ENCODE measurements at places on chromosomes 11 and 22.
A peak's percentile ranks its signal among the peaks of the same experiment; 100 is the strongest.

GRCh38 chr11:130088919-130089673 is 19.4 kb downstream of the APLP2 start:
- DNase-seq: peak; percentile 30

DNA sequence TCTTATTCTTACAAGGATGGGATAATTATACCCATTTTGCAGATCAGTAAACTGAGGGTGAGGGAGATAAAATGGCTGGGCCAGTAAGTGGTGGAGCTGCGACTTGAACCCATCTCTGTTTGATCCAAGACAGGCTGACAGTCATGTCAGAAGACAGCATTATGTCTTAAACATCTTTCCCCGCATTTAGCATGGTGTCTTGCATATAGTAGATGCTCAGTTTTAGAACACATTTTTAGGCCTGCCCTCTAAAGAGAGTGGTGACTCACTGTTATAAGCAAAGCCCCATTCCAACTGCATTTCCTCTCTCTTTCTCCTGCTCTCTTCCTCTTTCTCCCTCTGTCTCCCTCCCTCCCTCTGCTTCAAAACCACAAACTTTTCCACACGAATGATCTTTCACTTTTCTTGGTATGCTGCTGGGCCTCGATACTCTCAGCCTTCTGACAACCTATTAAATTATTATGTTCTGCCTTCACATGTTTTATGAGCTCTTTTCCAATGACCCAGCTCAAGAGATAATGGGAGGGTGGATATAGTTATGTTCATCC is 25.2 kb downstream of the CWC15 start:
- DNase-seq: no peak

- DNase-seq: no peak
Measured at GRCh38 chr11:107844041-107844440, 14.5 kb downstream of the SLC35F2 start.

DNA sequence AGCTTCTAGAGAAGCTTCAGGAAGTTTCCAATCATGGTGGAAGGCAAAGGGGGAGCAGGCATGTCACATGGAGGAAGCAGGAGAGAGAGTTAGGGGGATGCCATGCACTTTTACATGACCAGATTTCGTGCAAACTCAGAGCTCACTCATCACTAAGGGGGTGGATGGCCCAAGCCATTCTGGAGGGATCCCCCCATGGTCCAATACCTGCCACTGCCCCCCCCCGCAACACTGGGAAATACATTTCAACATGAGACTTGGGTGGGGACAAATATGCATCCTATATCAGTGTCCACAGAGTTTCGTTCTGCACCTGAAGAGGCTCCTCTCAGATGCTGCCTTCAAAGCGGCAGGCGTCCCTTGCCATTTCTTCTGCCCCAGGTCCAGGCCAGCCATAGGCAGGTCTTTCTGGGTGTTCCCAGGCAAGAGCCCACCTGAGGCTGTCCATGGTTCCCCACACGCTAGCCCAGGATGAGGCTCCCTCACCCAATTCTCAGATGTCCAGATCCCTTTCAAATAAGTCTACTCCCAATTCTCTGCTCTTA is 1344.3 kb downstream of the TBC1D22A start:
- no peak for DNase-seq

DNA sequence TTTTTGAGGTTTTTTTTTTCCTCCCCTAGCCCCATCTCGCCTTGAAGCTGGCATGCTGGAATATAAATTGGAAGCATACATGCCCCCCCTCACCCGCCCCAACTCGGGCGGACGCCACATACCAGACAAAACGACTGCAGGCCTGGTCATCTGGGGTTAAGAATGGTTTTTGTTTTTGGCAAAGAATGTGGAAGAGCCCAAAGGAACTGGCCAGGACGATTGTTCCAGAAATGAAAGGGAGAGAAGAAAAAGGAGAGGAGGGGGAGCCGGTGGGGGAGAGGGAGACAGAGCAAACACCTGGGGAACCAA is 25.0 kb downstream of the MN1 start:
- no peak for DNase-seq

GRCh38 chr11:78667461-78667860 is 92.8 kb upstream of the NARS2 start:
- no peak for DNase-seq

- no peak for DNase-seq
Measured at GRCh38 chr22:23613193-23613972, 18.7 kb downstream of the DRICH1 start.

DNA sequence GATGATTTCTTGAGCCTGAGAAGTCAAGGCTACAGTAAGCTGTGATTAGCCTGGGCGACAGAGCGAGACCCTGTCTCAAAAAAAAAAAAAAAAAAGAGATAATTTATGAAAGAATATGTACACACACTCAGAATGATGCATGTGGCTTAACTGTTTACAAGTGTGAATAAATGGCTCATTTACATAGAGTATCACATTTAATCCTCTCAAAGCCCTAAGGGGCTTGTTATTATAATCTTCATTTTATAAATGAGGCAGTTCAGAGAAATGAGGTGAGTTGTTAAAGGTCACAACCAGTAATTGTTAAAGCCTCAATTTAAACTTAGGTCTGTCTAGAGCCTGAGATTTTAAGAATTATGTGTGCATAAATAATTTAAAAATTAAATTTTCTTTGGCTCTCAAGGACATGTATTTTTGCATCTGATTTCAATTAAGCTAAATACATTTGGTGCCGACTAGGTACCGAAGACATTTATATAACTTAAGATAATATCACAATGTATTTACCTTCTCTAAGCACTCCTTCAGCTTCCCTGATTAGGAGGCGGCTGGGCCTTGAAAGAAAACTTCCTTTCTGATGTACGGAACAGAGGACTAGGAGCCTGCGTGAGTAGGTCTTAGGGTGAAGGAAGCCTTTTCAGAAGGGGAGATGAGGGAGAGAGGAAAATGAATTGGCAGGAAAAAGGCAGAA is 28.5 kb upstream of the DDX6 start:
- DNase-seq: no peak

- no peak for DNase-seq
Measured at GRCh38 chr11:130227373-130227772, 67.8 kb downstream of the ST14 start.

DNA sequence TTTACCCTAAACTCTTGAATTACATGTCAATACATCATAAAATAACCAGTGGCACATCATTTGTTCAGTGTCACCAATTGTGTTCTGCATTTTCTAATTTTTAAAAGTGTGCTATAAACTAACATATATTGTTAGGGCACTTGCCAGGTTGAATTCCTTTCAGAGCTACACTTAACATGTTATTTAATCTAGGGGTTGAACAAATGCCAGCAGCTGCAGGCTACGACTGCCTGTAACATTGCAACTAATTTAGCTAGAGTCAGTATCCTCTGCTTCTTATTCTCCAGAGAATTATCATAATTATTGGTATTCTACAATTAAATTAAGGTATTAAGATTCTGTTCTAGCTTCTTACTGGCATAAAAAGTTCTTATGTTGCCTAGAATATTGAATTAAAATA is 46.4 kb upstream of the ARHGAP42 start:
- peak; percentile 24 for DNase-seq

DNA sequence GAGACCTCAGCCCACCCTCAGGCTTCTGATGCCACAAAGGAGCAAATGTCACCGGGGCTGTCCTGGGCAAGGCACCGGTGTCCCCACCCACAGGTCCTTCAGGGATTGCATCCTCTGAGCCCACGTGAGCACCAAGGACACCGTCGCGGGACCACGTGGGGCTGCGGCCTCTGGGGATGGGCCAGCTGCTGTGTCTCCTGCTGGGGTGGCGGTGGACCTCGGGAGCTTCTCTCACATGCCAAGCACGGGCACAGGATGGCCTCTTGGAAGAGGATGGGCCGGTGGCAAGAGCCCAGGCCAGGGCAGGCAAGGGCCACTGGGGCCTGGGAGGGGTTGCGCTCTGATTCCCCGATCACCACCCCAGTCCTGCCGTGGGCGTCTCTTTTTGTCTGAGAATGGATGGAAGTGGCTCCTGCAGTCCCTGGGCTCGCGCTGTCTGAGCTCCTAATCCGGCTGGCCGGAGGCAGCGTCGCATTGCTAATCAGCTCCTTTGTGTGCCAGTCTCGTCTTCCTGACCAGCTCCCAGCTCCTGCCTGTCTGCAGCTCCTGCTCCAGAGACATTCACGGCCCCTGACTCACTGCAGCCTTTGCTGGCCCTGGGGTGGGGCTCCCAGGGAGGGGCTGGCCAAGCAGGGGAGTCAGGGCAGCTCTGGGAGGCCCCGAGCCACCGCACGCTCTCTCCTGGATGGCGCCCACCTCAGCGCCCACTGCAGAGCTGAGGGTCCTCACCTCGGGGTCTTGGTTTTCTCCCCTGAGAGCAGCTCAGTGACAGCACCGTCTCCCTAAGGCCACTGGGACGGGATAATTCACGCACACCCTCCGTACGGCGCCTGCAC is 146.7 kb downstream of the CTTN start:
- DNase-seq: no peak

DNA sequence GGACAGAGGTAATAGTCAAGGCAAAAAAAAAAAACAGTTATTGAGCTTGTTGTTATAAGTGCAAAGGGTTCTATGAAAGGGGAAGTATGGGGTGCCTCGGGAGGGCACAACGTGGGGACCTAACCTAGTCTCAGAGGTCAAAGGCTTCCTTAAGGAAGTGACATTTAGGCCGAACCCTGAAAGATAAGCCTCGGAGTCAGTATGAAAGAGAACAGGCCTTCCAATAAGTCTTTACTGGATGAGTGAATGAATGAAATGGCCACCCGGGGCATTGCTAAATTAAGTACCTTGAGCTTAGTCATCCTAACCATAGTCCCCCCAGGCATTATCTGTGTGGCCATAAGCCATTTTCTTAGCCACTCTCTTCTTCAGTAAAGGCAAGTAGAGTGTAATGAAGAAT is 19.7 kb downstream of the FLI1 start:
- DNase-seq: no peak

DNA sequence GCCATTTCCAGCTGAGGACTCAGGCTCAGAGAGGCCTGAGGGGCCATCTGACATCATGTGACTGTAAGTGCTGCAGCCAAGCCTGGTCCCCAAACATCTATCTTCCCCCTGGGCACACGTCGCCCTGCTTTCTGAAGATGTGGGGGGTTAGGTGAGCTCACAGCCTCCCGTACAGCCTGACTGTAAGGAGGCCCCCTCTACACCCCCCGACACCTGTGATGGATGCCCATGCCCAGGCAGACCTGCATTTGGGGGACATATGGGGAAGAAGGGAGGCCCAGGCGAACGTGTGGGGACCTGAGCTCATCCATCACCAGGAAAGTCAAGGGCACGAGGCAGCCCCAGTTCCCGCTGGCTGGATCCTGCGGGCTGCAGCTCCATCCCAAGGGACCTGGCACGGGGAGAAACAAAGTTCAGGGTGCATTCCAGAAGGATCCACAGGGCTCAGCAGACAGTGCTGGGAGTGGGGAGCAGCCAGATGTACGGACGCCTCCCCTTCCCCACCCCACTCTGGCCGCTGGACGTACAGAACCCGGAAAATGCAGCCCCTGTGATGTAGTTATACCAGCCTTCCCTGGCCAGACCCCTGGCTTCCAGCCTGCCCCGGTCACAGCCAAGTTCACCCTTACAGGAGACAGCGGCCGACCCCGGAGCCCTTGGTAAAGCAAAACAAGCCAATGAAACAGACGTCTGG is 1431.4 kb downstream of the BRD1 start:
- DNase-seq: no peak

- DNase-seq: no peak
Measured at GRCh38 chr11:70532731-70533130, 134.4 kb downstream of the CTTN start.

- no peak for DNase-seq
Measured at GRCh38 chr22:30695351-30695851, 727 bp downstream of the OSBP2 start.

DNA sequence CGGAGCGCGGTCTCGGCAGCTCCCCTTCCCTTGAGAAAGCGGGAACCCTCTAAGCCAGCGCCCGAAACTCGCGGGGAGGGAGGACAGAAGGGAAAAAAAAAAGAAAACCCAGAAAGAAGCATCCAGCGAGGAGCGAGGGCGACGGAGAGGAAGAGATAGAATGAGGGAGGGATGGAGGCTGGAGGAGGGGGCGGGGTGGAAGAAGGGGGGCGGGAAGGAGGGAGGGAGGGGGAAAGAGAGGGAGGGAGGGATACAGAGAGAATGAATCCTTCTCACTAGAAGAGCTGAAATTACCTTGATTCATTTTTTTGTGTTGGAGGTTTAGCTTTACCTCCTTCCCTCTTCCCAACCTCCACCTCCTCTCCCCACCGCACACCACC is 19.3 kb upstream of the BDNF start:
- no peak for DNase-seq

DNA sequence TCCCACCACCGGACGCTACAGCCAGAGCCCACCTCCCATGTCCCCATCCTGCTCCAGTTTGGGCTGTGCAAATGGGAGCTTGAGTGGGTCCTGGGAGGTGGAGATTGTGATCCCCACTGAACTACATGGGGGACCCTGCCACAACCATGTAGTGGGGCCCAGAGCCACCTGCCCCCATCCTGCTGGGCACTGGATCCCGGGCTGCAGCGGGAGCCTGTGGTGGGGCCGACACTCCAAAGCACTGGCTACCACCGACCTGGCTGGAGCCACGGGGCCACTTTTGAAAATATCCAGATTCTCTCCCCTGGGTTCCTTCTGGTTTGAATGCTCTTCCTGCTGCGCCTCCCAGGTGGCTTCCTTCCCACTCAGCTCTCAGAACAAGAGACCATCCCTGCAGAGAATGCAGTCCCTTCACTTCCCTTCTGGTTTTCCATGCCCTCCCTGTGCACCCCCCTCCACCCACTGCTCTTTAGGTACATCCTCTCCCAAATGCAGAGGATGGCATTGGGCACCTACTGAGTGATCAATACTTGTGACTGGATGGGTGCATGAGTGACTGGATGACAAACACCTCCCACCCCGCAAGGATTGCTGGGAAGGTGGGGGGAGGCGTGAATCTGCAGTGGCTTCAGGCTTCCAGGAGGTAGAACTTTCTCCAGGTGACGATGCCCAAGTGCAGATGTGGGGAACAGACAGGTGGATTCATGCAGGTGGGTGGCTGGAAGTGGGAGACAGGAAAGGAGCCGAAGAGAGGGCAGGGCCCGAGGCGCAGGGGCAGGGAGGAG is 846 bp upstream of the UNC93B1 start:
- no peak for DNase-seq

DNA sequence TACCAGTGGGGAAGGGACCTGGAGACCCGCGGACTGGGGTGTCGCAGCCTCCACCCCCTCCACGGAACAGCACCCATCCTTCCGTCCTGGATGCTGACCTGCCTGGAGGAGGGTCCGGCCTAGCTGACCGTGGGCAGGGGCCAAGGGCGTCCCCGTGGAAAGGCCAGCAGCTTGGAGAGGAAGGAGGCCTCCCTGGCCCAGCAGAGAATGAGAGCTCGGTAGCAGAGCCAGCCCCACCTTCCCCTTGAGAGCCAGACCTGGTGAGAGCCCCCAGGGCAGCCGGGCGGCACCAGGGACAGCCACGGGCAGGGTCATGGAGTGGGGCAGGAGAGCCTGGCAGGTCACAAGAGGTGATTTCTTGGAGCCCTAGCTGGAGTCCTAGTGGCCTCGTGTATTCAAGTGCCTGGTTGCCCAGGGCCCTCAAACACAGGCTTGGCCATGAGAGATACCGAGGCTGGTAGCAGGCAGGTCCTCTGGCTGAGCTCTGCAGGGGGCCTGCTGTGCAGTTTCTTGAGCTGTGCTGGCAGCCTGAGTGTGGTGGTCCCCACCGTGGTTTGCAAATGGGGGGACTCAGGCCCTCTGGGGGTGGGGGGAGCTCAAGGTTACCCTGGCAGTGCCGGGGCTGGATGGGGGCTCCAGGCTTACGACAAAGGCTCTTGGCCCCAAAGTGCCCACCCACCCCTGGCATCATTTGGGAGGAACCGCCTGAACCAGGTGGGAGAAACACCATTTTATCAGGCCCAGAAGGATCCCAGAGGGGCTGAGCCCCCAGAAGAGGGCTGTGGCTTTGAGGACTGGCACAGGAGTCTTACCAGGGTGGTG is 7.6 kb downstream of the TSPAN32 start:
- no peak for DNase-seq
